ENCODE measurements at places on chromosomes 5 and 9. TPM values are rescaled to one million over a fixed set of nuclear protein-coding genes. Genes with fewer than 3 reads are reported as not detected.

DNA sequence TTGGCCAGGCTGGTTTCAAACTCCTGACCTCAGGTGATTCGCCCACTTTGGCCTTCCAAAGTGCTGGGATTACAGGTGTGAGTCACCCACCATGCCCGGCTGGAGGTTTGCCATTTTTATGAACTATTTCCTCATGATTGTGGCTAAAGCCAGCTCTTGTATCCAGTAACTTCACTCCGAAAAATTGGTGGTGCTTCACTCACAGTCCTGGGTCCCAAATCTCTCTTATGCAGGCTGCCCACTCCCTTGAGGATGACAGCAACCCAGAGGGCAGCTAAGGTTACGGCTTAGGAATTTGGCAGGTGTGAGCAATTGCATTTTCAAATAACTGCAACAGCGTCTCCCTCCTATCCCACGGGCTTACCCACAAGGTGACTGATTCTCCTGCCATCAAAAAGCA is 23.4 kb upstream of the FUBP3 start:
- H3K4me3 ChIP-seq, result no peak overlapping the region
- H3K36me3 ChIP-seq, result no peaks in the 10 kb centered on the region
- no peaks in the 10 kb centered on the region for H3K27me3 ChIP-seq
- H3K27ac ChIP-seq, result no peak overlapping the region
- H3K4me1 ChIP-seq, result no peaks in the 10 kb centered on the region

DNA sequence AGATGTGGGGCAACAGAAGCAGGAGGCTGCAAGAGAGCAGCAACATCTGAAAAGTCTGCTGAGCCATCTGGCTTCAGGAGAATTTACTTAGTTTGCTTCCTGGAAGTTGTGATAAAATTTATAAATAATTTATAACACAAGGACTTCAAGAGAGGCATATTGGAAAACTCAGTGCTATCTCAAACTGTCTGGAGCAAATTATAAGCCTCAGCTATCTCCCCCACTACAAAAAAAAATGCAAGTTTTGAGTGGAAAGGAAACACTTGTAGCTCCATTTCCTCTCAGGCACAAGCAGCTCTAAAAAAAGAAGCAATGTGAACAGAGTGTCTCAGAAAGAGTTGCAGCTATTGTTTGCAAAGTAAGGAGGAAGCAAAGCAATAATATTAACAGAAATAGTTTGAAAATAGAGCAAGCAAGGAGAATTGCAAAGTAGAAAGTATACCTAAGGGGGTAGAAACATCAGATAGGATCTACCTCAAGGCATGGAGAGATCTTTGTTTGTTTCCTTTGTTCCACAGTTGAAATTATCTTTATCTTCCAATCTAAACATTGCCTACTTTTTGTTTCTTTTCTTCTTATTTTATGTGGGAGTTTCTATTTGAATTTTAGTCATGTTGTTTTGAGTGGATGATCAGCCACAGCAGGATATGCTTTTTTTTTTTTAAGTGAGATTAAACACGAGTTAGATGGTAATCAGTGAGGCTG is 55.9 kb upstream of the IL6ST start:
- no peaks in the 10 kb centered on the region for H3K27me3 ChIP-seq
- DNase-seq, result no peak
- peak overlapping the region; percentile 29 for H3K27ac ChIP-seq
- H3K4me3 ChIP-seq, result no peak overlapping the region

DNA sequence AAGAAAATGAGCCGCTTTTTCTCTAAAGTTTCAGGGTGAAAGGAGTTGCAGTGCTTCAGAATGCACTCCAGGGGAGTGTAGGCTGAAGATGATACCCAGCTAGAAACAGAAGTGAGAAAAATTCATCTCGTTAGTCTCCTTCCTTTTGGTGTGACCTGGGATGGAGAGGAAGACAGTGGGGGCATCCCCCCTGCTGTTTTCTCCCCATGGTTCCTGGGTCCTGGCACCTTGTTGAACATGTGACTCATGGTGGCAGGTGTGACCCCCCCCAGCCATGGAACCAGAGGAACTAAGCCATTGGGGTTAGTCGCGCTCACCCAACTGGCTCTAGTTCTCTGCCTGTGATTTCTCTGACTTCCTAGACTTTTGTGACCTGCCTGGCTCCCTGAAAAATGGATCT is 424.6 kb downstream of the CSNK1G3 start:
- no peaks in the 10 kb centered on the region for H3K4me1 ChIP-seq
- no peaks in the 10 kb centered on the region for H3K36me3 ChIP-seq
- no peaks in the 10 kb centered on the region for H3K27me3 ChIP-seq
- no peak overlapping the region for H3K4me3 ChIP-seq
- H3K27ac ChIP-seq, result no peak overlapping the region

DNA sequence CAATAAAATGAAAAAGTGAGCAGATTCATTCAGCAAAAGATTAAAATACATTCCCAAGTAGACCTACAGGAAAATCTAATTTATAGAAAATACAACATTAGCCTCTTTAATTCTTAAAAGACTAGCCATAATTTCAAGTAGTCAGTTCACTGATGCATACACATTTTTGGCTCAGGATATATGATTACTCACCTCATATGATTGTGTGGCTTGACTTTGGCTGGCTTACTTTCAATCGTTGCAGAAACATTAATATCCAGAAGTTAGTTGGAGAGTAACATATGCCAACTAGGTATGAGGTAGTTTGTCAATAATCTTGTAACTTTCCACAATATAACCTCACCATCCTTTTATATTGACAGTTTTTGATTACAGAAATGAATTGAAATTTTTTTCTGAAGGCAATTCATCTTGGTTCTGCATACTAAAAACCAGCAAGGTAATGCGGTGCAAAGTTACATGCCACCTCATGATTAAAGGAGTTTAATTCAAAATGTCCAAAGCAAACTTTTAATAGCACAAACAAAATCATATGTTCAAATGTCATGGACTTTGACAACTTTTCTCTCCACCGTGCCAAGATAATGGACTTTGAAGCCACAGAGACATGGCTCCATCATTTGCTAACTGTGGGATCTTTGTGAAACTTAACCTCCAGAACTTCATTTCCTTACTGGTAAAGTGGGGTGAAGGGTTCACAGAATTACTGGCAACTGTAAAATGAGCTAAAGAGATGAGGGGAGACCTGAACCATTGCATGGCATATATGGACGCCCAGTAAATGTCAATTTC is 76.6 kb upstream of the PAM start:
- no peaks in the 10 kb centered on the region for H3K36me3 ChIP-seq
- no peak overlapping the region for H3K4me3 ChIP-seq
- no peak for DNase-seq
- H3K27me3 ChIP-seq, result no peaks in the 10 kb centered on the region

The HRCT1 gene
- 1.4 TPM for total RNA-seq

The GLRX gene
- total RNA-seq, result 16.1 TPM

- no peak overlapping the region for H3K27ac ChIP-seq
- no peaks in the 10 kb centered on the region for H3K4me1 ChIP-seq
- no peaks in the 10 kb centered on the region for H3K36me3 ChIP-seq
- DNase-seq, result no peak
- H3K27me3 ChIP-seq, result no peaks in the 10 kb centered on the region
These were observed 129.7 kb upstream of the PDE4D start for GRCh38 chr5:60023255-60023654.

DNA sequence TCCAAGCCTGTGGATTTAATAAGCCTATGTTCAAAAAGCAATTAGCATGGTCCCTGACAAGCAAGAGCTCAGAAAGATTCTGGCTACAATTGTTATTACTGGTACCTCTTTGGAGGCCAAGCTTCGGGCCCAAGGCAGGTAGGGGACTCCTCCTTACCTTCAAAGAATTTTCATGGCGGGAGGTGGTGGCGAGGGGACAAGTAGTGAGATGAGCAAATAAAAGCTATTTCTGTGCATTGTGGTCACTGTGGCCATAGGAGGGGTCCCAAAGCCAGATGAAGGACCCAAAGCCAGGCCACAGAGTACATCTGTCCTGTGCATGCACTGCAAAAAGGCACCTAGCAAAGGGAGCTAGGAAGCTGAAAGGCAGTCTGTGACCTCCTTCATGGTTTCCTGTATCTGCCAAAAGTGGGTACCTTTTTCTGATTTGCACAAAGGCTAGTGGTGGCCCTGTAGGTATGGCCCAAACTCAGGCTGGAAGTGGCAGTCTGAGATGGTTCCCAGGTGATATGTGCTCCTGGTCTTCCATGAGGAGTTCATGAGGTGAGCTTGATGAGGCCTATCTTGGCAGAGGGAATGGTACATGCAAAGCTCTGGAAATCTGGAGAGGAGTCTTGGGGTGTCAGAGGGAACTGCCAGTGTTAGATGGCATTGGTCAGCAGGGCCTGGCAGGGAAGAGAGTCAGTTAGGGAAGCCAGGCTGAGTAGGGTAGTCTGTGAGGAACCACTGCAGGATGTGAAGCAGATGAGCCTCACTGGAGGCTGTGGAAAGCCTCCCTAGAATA is 3.3 kb upstream of the CXXC5 start:
- H3K4me1 ChIP-seq, result no peaks in the 10 kb centered on the region
- H3K27ac ChIP-seq, result no peak overlapping the region
- no peak for DNase-seq
- no peaks in the 10 kb centered on the region for H3K27me3 ChIP-seq
- no peaks in the 10 kb centered on the region for H3K36me3 ChIP-seq

The KLHL3 gene
- total RNA-seq, result 21.8 TPM

The LHX3 gene
- not detected for total RNA-seq

The COL23A1 gene
- not detected for total RNA-seq

- H3K27me3 ChIP-seq, result no peaks in the 10 kb centered on the region
- H3K4me3 ChIP-seq, result no peak overlapping the region
- H3K36me3 ChIP-seq, result no peaks in the 10 kb centered on the region
- DNase-seq, result no peak
These were observed 715.2 kb upstream of the ZNF608 start for GRCh38 chr5:125461641-125462072.

GRCh38 chr5:146919304-146919703 is 40.7 kb upstream of the PPP2R2B start:
- no peaks in the 10 kb centered on the region for H3K27me3 ChIP-seq
- H3K4me1 ChIP-seq, result no peaks in the 10 kb centered on the region
- H3K4me3 ChIP-seq, result no peak overlapping the region
- no peaks in the 10 kb centered on the region for H3K36me3 ChIP-seq
- no peak for DNase-seq
- H3K27ac ChIP-seq, result no peak overlapping the region

DNA sequence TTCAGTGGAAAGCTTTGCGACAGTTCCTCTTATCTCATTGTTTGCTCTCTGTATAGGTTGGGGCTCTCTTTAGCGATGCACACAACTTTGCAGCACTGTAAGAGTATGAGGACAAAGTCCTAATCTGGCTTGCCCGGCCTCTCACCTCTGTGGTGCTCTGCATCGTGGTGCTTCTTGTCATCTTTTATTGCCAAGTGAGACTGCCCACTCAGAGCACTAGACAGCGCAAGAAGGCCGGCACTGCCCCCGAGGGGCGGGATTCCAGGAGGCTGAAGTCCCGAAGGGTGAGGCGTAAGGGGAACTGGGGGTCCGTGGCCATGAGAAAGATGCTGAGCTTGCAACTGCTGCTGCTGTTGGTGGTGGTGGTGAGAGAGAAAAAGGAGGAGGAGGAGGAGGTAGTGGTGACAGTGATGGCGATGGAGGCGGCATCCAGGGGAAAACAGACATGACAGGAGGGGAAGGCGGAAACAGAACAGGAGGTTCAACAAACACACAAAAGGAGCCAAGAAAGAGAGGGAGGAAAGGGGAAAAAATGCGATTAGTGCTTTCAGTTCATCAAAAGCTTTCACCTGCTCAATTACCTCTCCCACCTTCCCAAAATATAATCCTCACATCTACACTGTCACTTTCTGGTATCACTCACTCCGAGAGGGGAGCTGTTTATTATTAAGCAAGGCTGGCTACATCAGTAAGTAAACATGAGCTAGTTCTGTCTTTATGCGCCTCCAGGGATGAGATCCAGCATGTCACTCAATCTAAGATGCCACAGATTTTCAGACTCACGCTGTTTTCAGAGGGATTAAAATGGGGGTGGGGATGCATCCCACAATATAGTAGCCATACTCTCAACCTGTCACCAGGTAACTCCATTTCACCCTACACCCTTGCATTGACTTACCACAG is 55.1 kb downstream of the TLE1 start:
- no peaks in the 10 kb centered on the region for H3K36me3 ChIP-seq
- no peaks in the 10 kb centered on the region for H3K4me1 ChIP-seq
- DNase-seq, result no peak
- no peak overlapping the region for H3K4me3 ChIP-seq
- peak overlapping the region; percentile 40 for H3K27ac ChIP-seq
- H3K27me3 ChIP-seq, result no peaks in the 10 kb centered on the region

DNA sequence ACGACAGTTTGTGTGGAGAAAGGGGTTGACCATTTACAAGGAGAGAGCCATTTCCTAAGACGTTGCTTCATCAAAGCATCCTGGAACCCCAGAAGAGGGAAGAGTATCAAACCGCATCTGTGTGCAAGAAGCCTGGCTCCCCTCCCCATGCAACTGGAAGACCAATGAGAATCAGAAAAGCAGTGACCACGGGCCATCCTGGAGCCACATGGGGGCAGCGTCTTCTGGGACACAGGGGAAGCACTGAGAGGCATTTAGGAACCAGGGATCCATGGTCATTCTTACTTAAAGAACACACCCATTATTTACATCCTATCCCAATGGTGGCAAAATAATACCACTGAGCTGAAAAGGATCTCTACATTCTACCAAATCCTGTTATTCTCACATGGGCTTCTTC is 29.3 kb downstream of the SEMA5A start:
- DNase-seq, result no peak
- no peak overlapping the region for H3K27ac ChIP-seq
- H3K27me3 ChIP-seq, result no peaks in the 10 kb centered on the region

The PHF24 gene
- 0.76 TPM for total RNA-seq

- peaks cover 4% of the 10 kb centered on the region for H3K27me3 ChIP-seq
- DNase-seq, result no peak
- H3K27ac ChIP-seq, result no peak overlapping the region
- no peaks in the 10 kb centered on the region for H3K4me1 ChIP-seq
These were observed 858.6 kb downstream of the PTPRD start for GRCh38 chr9:9754186-9754585.

All from uterus (tissue), 4 donors.